ENCODE measurements at places on chromosomes 1 and 21.

- DNase-seq, result no peak
These were observed 13.5 kb downstream of the RUNX1 start for GRCh38 chr21:35035581-35035980.

- no peak for DNase-seq
These were observed 101.9 kb upstream of the SLC45A1 start for GRCh38 chr1:8216005-8216404.

DNA sequence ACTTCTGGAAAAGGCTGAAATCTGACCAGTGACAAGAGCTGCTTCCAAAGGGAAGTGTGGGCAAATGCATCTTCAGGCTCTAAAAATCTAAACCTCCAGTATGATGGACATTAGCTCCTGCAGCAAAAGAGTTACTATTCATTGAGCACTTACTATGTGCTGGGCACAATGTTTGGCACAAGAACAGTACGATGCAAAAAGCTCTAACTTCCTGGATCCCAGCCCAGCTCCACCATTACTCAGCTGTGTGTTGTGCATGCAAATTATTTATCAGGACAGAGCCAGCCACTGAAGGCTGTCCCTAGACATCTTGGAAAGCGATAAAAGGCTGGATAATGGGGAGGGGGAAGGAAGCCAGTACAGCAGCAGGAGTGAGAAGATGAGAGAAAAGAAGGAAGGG, 143.5 kb downstream of the ELAVL4 start:
- no peak for DNase-seq

GRCh38 chr1:94045465-94046056, 75.4 kb downstream of the ABCA4 start:
- peak; percentile 91 for DNase-seq

- no peak for DNase-seq
These were observed 108.1 kb downstream of the ATG4C start for GRCh38 chr1:62891956-62892562.

GRCh38 chr1:32128964-32129363, 21.1 kb downstream of the KPNA6 start:
- no peak for DNase-seq

GRCh38 chr21:36023092-36023480, 37.2 kb downstream of the SETD4 start:
- DNase-seq, result no peak

GRCh38 chr1:164609089-164609488, 50.1 kb downstream of the PBX1 start:
- DNase-seq, result no peak

All from left ventricle myocardium inferior (tissue), 1 donor.